ENCODE measurements at places on chromosomes 6 and 20. TPM values are rescaled to one million over a fixed set of nuclear protein-coding genes. Genes with fewer than 3 reads are reported as not detected.

The GDAP1L1 gene
- not detected for total RNA-seq

The BPIFB1 gene
- total RNA-seq: not detected

The BEND6 gene
- total RNA-seq: 2.1 TPM

The CPNE5 gene
- total RNA-seq: 0.17 TPM

The SNAP25 gene
- total RNA-seq: 0.35 TPM

The DYNLT2 gene
- 0.35 TPM for total RNA-seq

The BCLAF1 gene
- 83.2 TPM for total RNA-seq

The LY6G6D gene
- total RNA-seq: not detected

The ULBP3 gene
- total RNA-seq: 10.9 TPM

The TCF19 gene
- total RNA-seq: 10.8 TPM

The GJA10 gene
- not detected for total RNA-seq

The RAD21L1 gene
- not detected for total RNA-seq

Measured in renal cortical epithelial cell (primary cell).